ENCODE measurements at places on chromosomes 6 and 20. TPM values are rescaled to one million over a fixed set of nuclear protein-coding genes. Genes with fewer than 3 reads are reported as not detected.
A peak's percentile ranks its signal among the peaks of the same experiment; 100 is the strongest.

Gene MATN4
- 0.24 TPM for total RNA-seq

Gene PDE10A
- 16.0 TPM for total RNA-seq

Gene PPT2
- 21.4 TPM for total RNA-seq

Gene GNRH2
- total RNA-seq, result not detected

Gene LHFPL5
- not detected for total RNA-seq

Gene ZC3H12D
- total RNA-seq, result 1.2 TPM

Gene SCP2D1
- not detected for total RNA-seq

Gene MAS1L
- not detected for total RNA-seq

Gene CLVS2
- total RNA-seq, result 0.05 TPM

Gene PROKR2
- not detected for total RNA-seq

Gene NNAT
- 0.46 TPM for total RNA-seq

Gene HCK
- total RNA-seq, result 2.0 TPM

Gene KHDRBS2
- total RNA-seq, result not detected

Gene IL20RA
- 0.42 TPM for total RNA-seq

Gene DSE
- total RNA-seq, result 13.1 TPM

Gene UBE2C
- 1.0 TPM for total RNA-seq

GRCh38 chr6:1001655-1002349 lies 308.9 kb upstream of the EXOC2 start:
- DNase-seq, result no peak

DNA sequence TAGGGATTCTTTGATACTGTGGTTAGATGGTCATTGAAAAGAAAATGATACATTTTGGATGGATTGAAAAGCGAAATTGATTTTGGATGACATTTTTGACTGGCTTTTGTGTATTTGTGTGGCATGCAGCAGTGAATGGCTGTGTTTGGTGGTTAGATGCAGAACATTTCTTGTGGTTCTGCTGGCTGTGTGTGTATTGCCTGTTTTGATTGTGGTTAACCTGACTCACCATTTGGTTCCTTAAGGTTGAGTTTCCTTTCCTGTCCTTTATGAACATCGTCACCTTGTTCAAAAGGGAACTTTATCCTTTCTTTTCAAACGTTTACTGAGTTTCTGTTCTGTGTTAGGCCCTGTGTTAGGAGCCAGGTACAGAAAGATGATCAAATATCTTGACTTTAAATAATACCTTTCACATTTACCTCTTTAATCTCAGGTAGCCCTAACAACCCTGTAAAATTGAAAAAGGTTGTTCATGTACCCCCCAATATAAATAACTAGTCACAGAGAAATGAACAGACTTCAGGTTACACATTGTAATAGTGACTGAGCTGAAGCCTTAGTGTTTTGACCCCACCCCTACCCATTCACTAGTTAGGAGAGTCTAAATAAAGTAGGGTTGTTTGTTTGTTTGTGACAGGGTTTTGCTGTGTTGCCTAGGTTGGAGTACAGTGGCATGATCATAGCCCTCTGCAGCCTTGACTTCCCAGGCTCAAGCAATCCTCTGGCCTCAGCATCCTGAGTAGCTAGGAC lies 23.8 kb downstream of the ANKS1A start:
- no peak for DNase-seq

DNA sequence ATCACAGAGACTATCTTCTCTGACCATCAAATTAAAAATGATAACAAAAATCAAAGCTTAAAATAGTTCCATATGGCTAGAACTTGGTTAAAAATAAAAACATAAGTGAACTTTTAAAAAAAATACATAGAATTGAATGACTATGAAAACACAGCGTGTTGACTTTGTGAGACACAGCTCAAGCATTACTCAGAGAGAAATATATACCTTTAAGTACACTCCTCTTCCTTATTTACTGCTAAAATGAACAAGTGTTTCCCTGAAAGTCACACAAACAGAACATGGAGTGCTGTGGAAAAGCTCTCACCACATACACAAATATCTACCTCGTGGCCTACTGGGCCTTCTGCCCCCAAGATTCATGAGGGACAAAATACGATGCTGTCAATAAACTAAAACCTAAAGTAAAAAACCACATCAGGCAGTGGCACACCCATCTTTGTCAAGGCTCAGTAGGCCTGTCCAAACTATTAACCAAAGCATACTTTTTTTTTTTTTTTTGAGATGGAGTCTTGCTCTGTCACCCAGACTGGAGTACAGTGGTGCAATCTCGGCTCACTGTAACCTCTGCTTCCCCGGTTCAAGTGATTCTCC lies 7.5 kb downstream of the FAXC start:
- DNase-seq, result no peak

GRCh38 chr6:106257195-106257594 lies 68.4 kb downstream of the ATG5 start:
- no peak for DNase-seq

- DNase-seq, result no peak
Measured at GRCh38 chr6:99912657-99913056, 81.4 kb downstream of the MCHR2 start.

DNA sequence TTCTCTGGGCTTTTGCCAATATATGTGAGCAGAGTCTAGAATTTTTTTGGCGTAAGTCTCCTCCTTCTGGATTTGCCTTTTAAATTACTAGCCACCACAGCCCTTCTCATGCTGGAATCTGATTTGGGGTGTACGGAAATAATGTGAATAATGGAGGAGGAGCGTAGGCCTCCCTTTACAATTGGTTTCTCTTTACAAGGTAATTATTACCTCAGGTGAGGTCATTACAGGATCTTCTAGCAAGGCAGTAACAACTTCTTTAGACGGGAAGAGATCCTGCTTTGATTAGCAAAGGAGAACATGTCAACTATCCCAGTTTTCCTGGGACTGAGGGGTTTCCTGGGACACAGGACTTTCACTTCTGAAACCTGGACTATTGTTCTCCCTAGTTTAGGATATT lies 8.9 kb downstream of the RWDD2A start:
- no peak for DNase-seq

GRCh38 chr20:63064310-63064709 lies 57.5 kb upstream of the BHLHE23 start:
- DNase-seq, result peak; percentile 2

GRCh38 chr6:53461041-53461656 lies 83.8 kb downstream of the GCLC start:
- no peak for DNase-seq

GRCh38 chr6:37877373-37878149 lies 58.0 kb downstream of the ZFAND3 start:
- DNase-seq, result no peak

- DNase-seq, result no peak
Measured at GRCh38 chr6:8435845-8436168, 462 bp upstream of the SLC35B3 start.

GRCh38 chr6:15509335-15509933 lies 153.4 kb downstream of the DTNBP1 start:
- no peak for DNase-seq

DNA sequence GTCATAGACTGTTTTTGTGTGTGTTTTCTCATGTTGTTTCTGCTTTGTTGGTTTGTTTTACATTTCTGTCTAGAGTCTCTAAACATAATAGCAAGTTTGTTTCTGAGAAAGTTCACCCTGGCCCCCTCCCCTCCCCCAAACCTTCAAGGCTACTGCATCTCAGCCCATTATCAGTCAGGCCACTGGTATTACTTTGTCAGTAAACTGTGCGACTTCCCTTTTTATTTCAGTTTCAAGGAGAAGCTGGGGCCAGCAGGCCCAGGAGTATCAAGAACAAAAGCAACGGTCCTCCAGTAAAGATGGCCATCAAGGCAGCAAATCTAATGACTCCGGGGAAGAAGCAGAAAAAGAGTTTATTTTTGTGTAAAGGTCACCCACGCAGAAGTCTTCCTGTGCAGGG lies 32.8 kb upstream of the SCGN start:
- DNase-seq, result no peak

- peak; percentile 41 for DNase-seq
Measured at GRCh38 chr20:6164421-6165341, 41.9 kb upstream of the FERMT1 start.

- no peak for DNase-seq
Measured at GRCh38 chr6:147075381-147075780, 128.8 kb upstream of the STXBP5 start.

GRCh38 chr6:150599199-150600009 lies at the start of gene PLEKHG1:
PLEKHG1 (plus strand) TSS chr6:150599885; CDS start chr6:150733682, 133,797 bp downstream.
- DNase-seq, result peak; percentile 82

DNA sequence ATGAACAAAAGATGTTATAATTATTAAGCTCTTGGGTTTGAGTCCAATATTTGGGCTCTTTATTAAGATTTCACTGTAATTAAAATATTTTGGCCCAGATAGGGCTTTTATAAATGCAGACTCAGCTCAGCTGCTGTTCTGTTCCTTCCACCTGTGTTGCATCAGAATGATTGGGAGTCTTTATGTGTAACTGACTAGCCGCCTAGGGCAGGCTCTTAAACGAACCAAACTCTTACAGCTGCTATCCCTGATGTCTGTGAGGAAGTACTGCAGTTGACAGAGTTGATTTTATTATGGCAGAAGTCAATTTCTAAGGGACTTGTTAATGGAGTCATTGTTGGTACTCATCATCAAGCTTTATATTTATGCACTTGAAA lies 144.7 kb downstream of the MYO6 start:
- no peak for DNase-seq

DNA sequence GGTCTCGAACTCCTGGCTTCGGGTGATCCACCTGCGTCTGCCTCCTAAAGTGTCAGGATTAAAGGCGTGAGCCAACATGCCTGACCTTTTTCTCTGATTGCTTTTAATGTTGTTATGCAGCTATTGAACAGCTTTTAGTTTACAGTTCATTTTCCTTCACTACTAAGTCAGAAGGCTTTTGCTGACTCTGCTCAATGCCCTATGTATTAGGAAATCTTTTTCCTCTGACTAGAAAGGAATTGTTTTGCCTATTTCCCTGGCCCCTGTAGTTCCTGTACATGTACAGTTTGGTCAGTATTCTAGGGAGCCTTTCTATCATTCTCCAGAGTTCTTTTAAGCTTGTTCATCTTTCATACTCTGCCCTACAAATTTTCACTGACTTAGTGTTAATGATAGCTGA lies 280.2 kb downstream of the CDKAL1 start:
- DNase-seq, result no peak

GRCh38 chr6:5994999-5995657 lies 11.6 kb downstream of the NRN1 start:
- no peak for DNase-seq

DNA sequence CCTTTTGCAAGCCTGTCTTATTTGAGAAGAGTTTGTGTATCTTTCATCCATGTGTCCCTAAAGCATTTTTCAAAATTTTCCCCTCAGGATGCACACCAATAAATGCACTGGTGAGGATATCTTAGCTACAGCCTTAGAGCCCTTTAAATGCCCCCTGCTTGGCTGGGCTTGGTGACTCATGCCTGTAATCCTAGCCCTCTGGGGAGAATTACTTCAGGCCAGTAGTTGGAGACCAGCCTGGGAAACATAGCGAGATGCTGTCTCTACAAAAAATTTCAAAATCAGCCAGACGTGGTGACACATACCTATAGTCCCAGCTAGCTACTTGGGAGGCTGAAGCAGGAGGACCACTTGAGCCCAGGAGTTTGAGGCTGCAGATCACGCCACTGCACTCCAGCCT lies 33.8 kb upstream of the PLCB4 start:
- DNase-seq, result no peak

- DNase-seq, result no peak
Measured at GRCh38 chr6:113763876-113764275, 93.3 kb upstream of the MARCKS start.

DNA sequence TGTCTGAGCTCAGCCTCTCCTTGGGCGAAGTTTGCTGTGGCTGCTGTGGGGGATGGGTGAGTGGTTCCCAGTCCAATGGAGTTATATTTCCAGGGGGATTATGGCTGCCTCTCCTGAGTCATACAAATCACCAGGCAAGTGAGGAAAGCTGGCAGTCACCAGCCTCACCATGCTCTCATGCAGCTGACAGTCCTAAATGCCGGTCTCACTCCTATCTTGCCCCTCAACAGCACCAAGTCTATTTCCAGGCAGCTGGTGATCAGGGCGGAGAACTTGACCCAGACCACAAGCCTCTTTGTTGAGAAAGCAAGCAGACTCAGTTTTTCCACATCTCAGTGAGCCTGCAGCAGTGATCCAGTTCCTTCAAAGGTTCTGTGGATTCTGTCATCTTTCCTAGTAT lies 98.9 kb downstream of the TBC1D32 start:
- DNase-seq, result no peak

Measured in heart right ventricle (tissue), 16 donors.